LoVo (cell line): ENCODE measurements at places on chromosomes 6 and 20.

DNA sequence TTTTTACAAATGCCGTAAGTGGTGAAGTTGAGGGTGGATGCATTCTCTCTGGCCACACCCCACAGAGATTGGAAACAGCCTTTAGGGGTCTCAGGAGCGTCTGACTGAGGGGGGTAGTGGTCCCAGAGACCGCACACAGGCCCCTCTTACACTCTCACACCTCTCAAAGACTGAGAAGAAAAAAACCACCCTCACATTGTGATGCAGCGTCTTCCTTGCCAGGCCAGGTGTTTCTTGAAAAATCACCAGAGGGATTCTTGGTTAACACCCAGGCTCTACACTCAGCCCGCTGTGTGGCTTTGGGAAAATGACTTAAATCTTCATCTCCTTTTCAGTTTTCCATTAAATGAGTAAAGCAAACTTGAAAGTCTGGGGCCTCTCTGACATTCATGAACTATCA is 115.8 kb upstream of the SPTLC3 start:
- DNase-seq = no peak

- no peak for DNase-seq
Measured at GRCh38 chr6:139580592-139581484, 206.4 kb upstream of the CITED2 start.

GRCh38 chr6:153167061-153167891 is 36.2 kb upstream of the RGS17 start:
- DNase-seq = peak; percentile 76

DNA sequence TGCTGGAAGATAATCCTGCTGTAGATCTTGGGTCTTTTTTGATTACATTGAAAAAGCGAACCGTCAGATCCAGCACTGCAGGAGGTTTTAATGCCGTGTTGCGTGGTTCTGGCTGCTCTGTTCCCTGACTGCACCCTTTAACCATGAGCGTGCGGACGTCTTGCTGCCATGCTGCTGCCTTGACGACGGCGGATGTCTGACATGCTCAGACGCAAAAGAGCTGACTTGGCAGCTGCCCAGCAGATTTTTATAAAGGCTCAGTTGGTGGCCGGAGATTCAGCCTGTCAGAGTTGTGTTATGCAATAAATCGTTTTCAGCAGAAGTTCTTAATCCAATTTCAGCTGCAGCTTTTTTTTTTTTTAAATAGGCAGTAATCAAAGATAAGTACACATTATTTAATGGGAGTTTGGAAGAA is 119.4 kb downstream of the JARID2 start:
- peak; percentile 53 for DNase-seq

DNA sequence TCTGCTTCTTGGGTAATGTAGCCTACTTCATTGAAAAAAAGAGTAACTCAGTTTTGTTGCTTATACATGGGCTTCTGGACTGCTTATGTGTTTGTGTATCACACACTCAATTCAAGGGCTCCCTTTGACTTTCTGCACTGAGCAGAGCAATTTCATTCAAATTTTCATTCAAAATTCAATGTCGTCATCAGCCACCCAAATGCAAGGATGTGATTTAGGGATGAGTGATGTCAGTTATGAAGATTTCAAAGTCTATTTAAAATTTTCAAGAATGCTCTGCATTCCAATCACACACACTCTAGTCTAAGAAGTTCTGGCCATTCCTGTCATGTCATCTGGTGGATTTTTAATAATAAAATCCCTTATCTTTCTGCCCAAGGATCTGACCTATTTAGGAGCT is 344.5 kb upstream of the ZFP64 start:
- no peak for DNase-seq

DNA sequence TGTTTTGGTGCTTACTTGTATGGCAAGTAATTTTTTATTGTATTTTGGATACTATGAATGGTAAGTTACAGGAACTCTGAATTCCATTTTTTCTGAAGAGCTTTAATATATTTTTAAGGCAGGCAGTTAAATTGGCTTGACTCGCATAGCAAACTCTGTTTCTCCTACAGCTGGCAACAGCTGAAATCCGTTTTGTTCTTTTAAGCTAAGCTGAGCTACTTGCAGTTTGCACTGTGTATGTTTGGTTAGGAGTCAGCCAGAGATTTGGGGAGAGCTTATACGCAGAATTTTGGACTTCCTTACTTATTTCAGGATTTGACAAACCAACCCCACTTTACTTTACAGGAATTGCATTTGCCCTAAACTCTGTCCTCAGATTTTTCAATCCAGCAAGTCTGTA is 179.1 kb downstream of the COL19A1 start:
- no peak for DNase-seq

- DNase-seq = no peak
Measured at GRCh38 chr20:62198496-62198895, 15.7 kb downstream of the MTG2 start.

GRCh38 chr6:46502486-46503119 is 11.4 kb upstream of the RCAN2 start:
- no peak for DNase-seq

DNA sequence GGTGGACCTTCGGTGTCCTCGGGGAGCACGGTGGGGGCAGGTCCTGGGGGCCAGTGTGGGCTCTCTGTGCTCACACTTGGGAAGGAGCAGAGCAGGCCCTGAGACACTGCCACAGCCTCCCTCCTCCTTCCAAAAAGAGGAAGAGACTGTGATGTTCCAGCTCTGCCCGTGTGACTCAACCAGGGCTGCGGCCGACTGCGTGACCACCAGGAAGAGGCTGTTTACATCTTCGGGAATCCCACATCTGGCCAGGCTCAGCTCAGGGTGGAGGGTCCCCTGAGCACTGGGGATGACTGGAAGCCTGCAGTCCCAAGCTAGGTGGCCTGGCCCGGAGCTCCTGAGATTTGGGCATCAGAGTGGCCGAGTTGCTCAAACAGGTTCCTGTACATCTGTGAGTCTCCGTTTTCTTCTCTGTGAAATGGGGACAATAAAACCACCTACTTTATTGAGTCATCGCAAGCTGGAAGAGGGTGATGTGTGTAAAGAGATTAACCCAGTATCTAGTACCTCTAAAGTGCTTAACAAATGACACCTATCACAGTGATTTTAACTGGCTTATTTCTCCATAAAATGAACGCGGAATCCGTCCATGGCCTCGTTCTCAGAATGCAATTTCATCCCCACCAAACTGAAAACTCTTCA is 242.1 kb downstream of the DLL1 start:
- no peak for DNase-seq

- DNase-seq = peak; percentile 78
Measured at GRCh38 chr6:111087106-111087835, at the start of gene SLC16A10. Gene SLC16A10, plus strand, starts transcription at chr6:111087503. Its CDS starts 250 bp downstream, at chr6:111087753.

DNA sequence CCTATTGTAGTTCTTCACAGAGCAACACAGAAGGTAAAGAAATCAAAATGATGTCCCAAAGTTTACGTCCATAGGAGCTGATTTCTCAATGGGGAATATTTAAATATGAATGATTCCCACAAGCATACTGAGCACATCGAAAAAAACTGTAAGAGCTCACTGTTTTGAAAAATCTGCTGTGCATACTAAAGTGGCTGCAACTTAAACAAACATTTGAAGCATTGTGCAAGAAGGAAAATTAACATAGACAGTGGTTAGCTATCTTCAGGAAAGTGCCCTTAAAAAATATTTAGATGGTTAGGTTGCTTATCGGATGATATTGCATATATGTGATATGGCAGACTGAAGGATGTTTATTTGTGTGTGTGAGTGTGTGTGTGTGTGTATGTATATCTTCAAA is 747.6 kb downstream of the RFPL4B start:
- DNase-seq = no peak

DNA sequence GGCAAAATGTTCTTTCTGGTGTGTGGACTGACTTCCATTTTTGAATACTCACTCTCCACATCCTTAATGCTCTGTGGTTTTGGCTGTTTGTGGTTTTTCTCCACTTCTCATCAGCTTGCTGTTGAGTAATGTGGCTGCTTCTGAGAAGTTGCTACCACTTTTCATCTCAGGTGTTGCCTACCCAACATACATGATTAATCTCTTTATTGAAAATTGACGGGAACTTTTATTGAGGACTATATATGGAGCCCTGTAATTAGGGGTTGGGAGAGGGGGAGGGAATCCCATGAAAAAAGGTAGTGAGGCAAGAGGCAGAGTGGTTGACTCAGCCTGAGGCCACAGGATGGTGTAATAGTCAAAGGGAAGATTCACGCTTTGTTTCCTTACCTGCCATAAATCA is 17.6 kb downstream of the IL22RA2 start:
- no peak for DNase-seq

- DNase-seq = no peak
Measured at GRCh38 chr6:39172377-39172757, 56.9 kb downstream of the KCNK5 start.

GRCh38 chr20:45345104-45345936 is 2.9 kb downstream of the SDC4 start:
- DNase-seq = peak; percentile 64

GRCh38 chr6:36607683-36608386 is 13.7 kb downstream of the SRSF3 start:
- no peak for DNase-seq

- DNase-seq = no peak
Measured at GRCh38 chr6:113695516-113695915, 161.6 kb upstream of the MARCKS start.

- no peak for DNase-seq
Measured at GRCh38 chr20:38434301-38434741, 807 bp downstream of the SNHG17 start.

- DNase-seq = no peak
Measured at GRCh38 chr6:144029452-144029851, 21.4 kb upstream of the PLAGL1 start.

- no peak for DNase-seq
Measured at GRCh38 chr20:14996883-14997672, 659.7 kb upstream of the FLRT3 start.
